ENCODE measurements at places on chromosomes 6 and 20. TPM values are rescaled to one million over a fixed set of nuclear protein-coding genes. Genes with fewer than 3 reads are reported as not detected.

The PLEKHG1 gene
- total RNA-seq = 30.9 TPM

The HLA-DMA gene
- 22.1 TPM for total RNA-seq

The RAD21L1 gene
- total RNA-seq = not detected

GRCh38 chr6:108750801-108751200 lies 97.4 kb upstream of the ARMC2 start:
- no peak for DNase-seq
